Stimulated activated CD8-positive, alpha-beta memory T cell treated with anti-CD3 and anti-CD28 coated beads, Interleukin-7, amount 100 ng/mL, for 48 hours (primary cell): ENCODE measurements at places on chromosomes 4 and X.

- no peak for DNase-seq
Measured at GRCh38 chr4:1367936-1368289, 20.9 kb downstream of the UVSSA start.

GRCh38 chr4:163991298-163991865, 496.9 kb downstream of the TMA16 start:
- no peak for DNase-seq

DNA sequence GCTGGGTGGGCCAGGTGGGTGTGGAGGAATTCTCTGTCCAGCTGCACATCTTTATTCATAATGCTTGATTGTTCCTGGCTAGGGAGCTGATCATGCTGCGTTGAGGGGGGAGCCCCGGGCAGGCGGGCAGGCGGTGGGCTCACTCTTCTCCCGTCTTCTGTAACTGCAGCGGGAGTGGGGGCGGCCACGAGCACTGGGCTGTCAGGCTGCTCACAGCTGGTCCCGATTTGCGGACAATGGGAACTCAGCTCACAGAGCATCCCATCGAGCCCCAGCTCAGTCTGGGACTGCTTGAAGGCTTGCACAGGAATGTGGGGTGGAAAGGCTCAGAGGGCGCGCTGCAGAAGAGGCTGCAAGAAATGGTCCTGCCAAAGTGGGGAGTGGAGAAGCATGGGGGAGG, 63.8 kb downstream of the EFNB1 start:
- DNase-seq, result no peak

DNA sequence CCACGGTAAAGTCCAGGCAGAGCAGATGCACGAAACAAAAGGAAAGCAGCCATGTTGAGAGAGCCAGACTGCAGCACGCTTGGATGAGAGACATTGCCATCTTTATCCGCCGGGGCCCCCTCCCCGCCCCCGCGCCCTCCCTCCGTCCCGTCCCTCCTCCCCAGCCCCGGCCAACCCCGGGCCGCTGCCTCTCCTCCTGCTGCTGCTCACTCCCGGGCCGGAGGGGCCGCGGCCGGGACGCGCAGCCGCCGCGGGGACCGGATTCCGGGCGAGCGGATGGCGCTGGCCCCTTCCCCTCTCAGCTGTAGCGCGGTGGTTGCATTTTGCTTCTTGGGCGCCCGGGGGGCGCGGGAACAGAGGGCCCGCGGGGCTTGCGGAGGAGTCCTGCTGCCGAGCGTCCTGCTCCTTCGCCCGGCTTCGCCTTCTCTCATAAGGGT, 542 bp downstream of the RNF150 start:
- no peak for DNase-seq

GRCh38 chr4:71187404-71188155, 151.2 kb upstream of the SLC4A4 start:
- peak; percentile 1 for DNase-seq

DNA sequence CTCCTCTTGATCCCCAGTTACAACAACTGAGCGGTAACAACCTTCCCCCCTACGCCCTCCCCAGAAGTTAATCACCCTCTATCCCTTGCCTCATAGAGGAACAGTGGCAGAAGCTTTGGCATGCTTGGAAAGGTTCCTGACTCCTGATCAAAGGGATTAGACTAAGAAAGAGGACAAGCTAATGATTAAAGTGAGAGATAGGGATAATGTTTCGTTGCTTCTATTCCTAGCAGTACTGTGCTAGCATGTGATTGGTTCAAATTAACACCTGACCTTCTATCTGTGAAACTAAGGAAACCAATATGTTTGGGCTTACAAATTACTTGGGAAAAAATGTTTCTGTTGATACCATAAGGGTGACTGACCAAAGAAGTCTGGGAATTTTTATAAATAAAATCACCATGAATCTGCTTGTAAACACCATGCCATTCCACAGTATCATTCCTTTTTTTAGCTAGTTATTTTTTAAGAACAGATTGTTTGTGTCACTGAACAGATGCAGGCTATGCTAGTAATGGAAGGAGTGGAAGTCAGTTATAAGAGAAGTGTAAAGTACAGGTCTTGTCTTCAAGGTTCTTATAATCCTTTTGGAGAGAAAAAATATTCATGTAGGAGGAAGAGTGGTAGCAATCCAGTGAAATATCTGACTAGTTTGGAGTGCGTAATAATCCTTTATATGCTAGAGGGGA, 11.3 kb upstream of the ATP1B4 start:
- DNase-seq, result no peak

- no peak for DNase-seq
Measured at GRCh38 chrX:18146954-18147353, 73.7 kb downstream of the BEND2 start.

- no peak for DNase-seq
Measured at GRCh38 chr4:108926061-108926460, 163.2 kb upstream of the ETNPPL start.

DNA sequence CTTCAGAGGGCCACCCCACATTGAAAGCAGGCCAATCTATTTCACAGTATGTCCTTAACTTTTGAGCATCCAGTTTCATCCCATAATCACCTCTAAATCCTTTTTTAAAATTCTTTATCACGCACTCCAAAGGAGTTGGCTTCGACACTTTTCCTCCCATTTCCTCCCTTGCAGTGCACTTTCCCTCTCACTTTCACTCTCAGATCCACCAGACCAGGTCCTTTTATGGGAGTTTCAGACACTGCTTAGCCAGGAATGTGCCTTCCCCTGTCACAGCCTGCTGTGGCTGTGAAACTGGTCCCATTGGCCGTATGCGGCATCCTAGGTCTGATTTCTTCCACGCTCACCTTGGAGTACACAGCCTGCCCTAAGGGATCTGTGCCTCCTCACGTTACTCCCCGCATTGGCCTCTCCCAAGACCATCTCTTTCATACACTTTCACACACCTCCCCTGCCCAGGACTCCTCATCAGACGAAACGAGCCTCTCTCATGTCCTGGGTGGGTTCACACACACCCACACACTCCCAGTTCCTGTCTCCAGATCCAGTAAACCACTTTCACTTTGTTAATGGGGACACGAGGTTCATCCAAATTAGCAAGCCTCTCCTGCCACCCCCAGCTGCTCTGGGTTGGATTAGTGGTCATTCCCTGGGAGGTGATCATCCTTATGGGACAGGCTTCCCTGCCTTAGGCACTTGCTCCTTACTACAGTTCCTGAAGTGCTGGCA, 10.0 kb upstream of the RHOXF2B start:
- DNase-seq, result no peak

- no peak for DNase-seq
Measured at GRCh38 chr4:145934434-145935047, 4.1 kb downstream of the ZNF827 start.
